ENCODE measurements at places on chromosomes 2 and 18.

- no peak for DNase-seq
These were observed 22.6 kb downstream of the FER1L5 start for GRCh38 chr2:96665083-96665569.

DNA sequence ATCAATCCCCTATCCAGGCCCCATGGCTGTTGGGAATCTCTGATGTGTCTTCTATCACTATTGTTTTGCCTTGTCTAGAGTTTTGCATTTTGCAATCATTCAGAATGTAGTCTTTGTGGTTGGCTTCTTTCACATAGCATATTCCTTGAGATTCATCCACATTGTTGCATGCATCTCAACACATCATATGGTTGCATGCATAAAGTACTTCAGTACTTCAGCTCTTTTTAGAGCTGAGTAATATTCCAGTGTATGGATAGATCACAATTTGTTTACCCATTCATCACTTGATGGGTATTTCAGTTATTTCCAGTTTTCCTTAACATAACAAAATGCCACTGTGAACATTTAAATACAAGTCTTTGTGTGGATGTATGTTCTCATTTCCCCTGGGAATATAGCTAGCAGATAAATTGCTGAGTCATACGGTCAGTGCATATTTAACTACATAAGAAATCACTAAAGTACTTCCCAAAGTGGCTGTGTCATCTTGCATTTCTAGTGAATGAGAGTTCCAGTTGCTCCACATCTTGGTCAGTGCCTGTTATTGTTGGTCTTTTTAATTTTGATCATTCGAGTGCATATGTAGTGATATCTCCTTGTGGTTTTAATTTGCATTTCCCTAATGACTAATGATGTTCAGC is 138.8 kb downstream of the BCL11A start:
- no peak for DNase-seq

GRCh38 chr2:37325625-37326071 is 1.0 kb upstream of the PRKD3 start:
- DNase-seq, result no peak

DNA sequence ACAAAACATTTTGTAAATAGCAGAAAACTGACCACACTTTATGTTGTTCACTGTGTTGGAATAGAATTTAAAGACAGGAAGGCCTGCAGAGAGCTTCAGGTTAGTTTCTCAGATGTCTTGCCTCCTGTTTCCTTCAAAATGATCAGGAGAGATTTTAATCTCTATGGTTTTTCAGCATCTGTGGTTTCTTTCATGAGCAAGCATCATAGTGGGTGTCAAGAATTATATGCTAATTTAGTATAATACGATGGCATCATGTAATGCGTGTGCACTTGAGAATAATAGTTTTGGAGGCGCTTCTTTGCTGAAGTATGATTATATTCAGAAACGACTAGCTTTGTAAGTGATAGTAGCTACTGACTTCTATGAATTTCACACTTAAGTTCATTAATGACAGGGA is 149.9 kb downstream of the PLCL1 start:
- DNase-seq, result no peak

- peak; percentile 66 for DNase-seq
These were observed at the start of gene LMAN1 for GRCh38 chr18:59358712-59359575. LMAN1 (minus strand) TSS chr18:59359265; CDS start chr18:59359244, 21 bp downstream.

GRCh38 chr18:3584266-3584861 is 134.4 kb downstream of the TGIF1 start:
- no peak for DNase-seq

GRCh38 chr2:110113961-110114591 is 1.5 kb downstream of the MALL start:
- no peak for DNase-seq

DNA sequence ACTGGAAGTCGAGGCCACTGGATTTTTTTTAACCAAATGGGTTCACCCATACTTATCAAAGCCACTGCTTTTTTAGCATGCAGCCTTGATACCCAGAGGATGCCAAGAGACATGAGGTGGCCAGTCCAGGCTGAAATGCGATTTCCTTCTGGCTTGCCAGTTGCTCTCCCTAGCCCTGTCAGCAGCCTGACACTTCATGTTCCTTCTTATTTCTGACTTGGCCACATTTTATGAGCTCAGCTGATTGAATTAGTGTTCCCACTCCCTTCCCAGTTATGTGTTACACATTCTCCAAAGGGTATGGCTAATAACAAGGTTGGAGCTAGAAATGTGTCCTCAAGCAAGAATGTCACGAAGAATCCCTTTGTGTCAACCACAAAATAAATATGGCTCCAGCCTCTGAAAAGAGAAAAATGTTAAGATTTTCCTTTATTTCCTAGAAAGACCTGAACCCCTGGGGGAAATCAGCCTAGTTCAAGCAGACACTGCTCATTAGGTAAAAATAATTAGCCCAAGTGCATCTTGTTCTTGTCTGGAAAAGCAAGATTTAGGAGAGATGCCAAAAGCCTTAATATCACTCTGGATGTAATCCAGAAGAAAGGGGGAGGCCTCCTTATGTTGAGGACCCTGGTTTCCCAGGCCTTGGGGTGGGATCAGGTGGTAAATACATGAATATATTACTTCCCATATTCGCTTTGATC is 121.7 kb upstream of the TACR1 start:
- no peak for DNase-seq

GRCh38 chr2:222730366-222730999 is 59.0 kb downstream of the MOGAT1 start:
- no peak for DNase-seq

DNA sequence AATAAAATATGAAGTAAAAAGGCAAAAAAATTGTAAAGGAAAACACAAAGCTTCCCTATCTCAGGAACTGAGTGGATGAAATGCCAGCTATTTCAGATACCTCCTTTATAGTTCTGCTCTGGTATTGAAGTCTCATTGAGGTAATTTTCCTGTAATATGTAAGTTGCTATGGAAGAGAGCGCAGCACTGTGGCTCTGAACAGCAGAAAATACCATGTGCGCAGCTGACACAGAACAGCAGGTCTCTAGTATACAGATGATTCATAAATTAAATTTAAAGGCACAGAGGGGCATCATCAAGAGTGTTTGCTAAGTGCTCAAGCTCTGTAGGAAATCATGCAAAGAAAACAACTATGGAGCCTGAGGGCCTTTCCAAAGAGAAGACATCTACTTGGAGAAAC is 315.3 kb upstream of the CDH7 start:
- no peak for DNase-seq

- no peak for DNase-seq
These were observed 14.0 kb downstream of the SMARCAL1 start for GRCh38 chr2:216426166-216426777.

- DNase-seq, result no peak
These were observed 31.4 kb upstream of the TMEM177 start for GRCh38 chr2:119647440-119648169.

- DNase-seq, result no peak
These were observed 416.6 kb downstream of the NRXN1 start for GRCh38 chr2:50615291-50615690.

GRCh38 chr2:205245001-205245400 is 437.3 kb upstream of the NRP2 start:
- no peak for DNase-seq

- DNase-seq, result no peak
These were observed 19.6 kb downstream of the RSAD2 start for GRCh38 chr2:6896930-6897759.

DNA sequence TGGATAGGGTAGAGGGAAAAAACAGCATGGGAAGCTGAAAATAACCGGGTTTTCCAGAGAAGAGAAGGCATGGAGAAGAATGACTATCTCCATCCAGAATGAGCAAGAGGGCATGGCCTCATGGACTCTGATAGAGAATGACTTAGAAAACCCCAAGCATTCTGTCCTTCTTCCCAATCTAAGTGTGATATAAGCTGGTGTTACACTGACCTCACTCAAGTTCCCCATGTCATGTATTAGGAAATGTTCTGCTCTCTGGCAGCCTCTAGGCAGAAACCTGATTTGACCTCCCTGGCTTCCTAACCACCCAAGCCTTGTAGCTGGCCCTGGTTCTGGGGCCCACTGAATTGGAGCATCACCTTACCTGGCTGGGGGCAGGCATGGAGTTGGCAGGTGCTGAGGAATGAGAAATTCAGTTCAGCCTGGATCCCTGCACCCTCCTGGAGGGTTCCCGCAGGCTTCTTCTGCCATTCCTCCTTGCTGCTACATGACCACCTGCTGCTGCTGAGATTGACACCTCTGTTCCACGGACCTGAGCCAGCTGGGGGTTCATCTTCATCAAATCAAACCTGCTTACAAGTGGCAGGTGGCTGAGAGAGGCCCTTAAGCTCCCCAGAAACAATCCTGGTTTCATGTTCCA is 5.2 kb upstream of the SIGLEC15 start:
- DNase-seq, result no peak

DNA sequence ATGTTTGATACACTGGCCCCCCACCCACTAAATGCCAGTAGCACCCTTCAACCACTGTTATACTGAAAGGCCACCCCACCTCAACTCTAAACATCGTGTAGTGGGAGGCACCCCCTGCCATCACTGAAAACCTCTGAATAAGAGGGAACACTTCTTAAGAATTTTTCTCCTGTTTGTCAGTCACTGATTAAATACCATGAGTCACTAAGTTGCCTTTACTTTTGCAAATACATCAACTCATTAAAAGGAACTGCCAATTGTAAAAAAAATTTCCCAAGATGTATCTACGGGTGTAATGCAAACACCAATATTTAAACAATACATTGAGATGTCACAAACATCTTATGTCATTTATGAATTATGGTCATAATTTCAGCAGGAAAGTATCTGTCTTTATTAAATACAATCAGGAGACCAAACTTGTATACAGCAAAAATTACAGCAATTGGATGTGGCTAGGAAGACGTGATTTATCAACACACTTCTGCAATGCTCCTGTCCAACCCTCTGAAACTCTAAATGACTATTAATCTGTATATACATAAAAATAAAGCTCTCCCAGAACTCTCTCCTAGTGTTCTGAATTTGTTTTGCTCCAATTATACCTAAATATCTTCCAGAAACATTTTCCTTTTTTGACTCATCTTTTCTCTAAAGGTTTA is 144.1 kb upstream of the STK17B start:
- no peak for DNase-seq

- DNase-seq, result no peak
These were observed 41.6 kb upstream of the ACYP2 start for GRCh38 chr2:54073796-54074195.

- peak; percentile 83 for DNase-seq
These were observed 809.9 kb downstream of the TSN start for GRCh38 chr2:122565364-122565763.

DNA sequence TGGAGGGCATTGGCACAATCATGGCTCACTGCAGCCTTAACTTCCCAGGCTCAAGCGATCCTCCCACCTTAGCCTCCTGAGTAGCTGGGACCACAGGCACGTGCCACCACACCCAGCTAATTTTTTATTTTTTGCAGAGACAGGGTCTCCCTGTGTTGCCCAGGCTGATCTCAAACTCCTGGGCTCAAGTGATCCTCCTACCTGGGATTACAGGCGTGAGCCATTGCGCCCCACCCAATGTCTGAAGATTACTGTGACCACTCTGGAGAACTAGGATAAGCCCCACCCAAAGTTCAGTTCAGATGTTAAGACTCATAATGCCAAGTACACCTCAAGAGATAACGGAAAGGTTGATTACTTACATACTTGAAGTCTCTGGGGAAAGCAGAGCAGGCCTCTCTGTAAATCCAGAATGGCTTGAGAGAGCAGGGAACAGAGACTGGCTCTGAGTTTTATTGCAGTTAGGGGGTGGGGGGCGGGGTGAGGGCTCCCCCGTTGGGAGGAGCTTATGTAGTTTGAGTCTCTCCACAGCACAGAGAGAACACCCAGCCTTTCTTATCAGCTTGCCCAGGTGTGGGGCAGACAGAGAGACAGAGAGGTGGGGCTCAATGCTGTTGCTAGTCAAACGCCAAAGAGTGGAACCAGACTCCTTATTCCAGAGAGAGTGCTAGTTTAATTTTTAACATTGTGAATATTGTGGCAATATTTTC is 26.5 kb upstream of the ERICH2 start:
- DNase-seq, result no peak

GRCh38 chr2:123596621-123597020 is 428.5 kb upstream of the CNTNAP5 start:
- DNase-seq, result no peak

- DNase-seq, result no peak
These were observed 825.1 kb downstream of the SLC4A3 start for GRCh38 chr2:220452561-220452960.

DNA sequence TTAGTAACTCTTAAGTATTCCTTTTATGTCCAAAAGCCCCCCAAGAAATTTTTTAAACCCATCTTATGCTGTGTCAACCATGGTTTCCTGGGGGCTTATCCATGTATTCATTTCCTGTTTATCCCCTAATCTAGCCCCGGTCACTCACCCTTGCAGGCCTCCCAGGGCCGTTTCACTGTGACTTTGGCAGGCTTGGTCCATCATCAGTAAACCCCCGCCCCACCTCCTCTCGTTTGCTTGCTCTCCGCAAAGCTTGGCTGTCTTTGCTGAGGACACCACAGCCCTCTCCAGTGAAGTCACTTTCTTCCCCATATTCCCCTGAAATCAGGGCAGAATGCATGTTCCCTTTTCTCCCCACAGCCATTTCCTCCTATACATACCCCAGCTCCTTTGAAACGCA is 7.2 kb upstream of the TMEM177 start:
- DNase-seq, result no peak

DNA sequence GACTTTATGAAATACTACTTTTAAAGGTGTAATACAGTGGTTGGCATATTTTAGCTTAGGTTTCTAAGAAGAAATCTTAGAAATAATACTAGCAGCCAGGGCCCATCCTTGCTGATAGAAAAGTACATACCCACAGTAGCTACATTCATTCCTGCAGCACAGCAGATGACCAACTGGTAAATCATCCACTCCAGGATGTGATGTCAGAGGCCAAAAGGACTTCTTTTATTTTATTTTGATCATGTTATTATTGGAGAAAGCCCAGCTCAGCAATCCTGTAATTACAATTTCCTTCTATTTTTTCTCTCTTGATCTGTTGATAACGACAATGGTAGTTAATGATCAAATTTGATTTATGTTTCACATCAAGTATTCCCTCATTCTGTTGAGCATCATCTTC is 18.0 kb upstream of the TTN start:
- DNase-seq, result no peak

GRCh38 chr2:220246386-220246785 is 619.0 kb downstream of the SLC4A3 start:
- no peak for DNase-seq

GRCh38 chr2:165594231-165594934 is 124.9 kb downstream of the CSRNP3 start:
- no peak for DNase-seq

GRCh38 chr18:3528231-3528630 is 78.3 kb downstream of the TGIF1 start:
- DNase-seq, result no peak

DNA sequence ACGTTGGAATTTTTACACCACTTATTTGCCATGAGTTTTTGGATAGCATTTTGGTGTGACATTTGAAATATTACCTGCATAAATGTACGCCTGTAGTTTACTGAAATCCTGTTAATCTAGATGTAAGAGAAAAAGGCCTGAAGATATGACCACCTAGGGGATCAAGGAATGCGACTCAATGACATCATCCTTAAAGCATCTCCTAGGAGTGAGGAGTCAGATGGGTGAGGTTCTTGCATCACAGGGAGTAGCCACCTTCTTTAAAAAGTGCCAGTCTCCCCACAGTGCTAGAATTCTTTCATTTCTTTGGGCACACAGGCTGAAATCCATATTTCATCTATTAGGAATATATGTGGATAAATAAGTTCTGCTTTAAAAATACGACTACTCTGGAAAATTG is 34.5 kb downstream of the ADCYAP1 start:
- no peak for DNase-seq

GRCh38 chr2:158716921-158717320 is 78.2 kb upstream of the DAPL1 start:
- DNase-seq, result no peak
